Heart right ventricle (tissue), 16 donors: ENCODE measurements at places on chromosomes 4 and X. TPM values are rescaled to one million over a fixed set of nuclear protein-coding genes. Genes with fewer than 3 reads are reported as not detected.
A peak's percentile ranks its signal among the peaks of the same experiment; 100 is the strongest.

LRCH2 gene
- total RNA-seq: 1.4 TPM

CYLC1 gene
- not detected for total RNA-seq

EXOC1L gene
- not detected for total RNA-seq

QRFPR gene
- total RNA-seq: 2.7 TPM

PTTG2 gene
- not detected for total RNA-seq

EPGN gene
- 8.4 TPM for total RNA-seq

HTRA3 gene
- 71.7 TPM for total RNA-seq

DCHS2 gene
- 0.02 TPM for total RNA-seq

C1GALT1C1 gene
- 16.5 TPM for total RNA-seq

- no peaks in the 10 kb centered on the region for H3K36me3 ChIP-seq
- H3K27ac ChIP-seq: no peak overlapping the region
- H3K4me3 ChIP-seq: no peak overlapping the region
- no peaks in the 10 kb centered on the region for H3K4me1 ChIP-seq
- no peaks in the 10 kb centered on the region for H3K27me3 ChIP-seq
Measured at GRCh38 chrX:3425031-3425430, 78.6 kb upstream of the MXRA5 start.

DNA sequence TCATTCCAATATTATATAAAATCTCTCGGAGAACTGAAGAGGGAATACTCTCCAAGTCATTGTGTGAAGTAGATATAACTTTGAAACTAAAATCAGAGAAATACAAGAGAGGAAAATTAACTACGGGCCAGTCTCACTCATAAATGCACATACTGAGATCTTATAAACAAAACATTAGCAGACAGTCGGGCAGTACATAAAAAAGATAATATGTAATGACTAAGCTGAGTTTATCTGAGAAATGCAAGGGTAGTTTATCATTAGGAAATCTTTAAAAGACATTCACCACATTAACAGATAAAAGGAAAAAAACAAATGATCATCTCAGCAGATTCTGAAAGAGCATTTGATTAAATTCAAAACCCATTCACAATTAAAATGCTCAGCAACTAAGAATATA, 116.7 kb downstream of the NYX start:
- H3K4me3 ChIP-seq: no peak overlapping the region
- no peaks in the 10 kb centered on the region for H3K36me3 ChIP-seq
- no peak overlapping the region for H3K27ac ChIP-seq
- DNase-seq: no peak

- no peak for DNase-seq
- no peak overlapping the region for H3K27ac ChIP-seq
- H3K4me3 ChIP-seq: no peak overlapping the region
- H3K36me3 ChIP-seq: no peaks in the 10 kb centered on the region
Measured at GRCh38 chrX:106952538-106952937, 32.3 kb downstream of the CLDN2 start.

- H3K4me1 ChIP-seq: no peaks in the 10 kb centered on the region
- H3K27me3 ChIP-seq: no peaks in the 10 kb centered on the region
- H3K27ac ChIP-seq: peak overlapping the region; percentile 97
- no peak for DNase-seq
- no peaks in the 10 kb centered on the region for H3K36me3 ChIP-seq
Measured at GRCh38 chrX:47482065-47482511, 934 bp downstream of the ZNF41 start.

DNA sequence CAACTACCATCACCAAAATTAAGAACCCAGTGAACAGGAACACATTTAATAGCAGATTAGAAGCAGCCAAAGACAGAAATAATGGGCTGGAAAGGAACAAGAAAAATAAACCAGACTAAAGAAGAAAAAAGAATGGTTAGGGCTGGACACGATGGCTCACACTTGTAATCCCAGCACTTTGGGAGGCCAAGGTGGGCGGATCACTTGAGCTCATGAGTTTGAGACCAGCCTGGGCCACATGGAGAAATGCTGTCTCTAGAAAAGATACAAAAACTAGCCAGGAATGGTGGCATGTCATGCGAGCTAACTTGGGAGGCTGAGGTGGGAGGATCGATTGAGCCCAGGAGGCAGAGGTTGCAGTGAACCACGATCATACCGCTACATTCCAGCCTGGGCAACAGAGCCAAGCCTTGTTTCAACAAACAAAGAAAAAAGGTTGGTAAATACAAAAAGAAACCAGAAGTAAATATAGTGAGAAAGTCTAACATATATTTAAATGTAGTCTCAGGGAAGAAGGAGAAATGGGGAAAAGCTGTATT, 102.0 kb downstream of the AFAP1 start:
- no peaks in the 10 kb centered on the region for H3K27me3 ChIP-seq
- no peak overlapping the region for H3K27ac ChIP-seq
- H3K4me3 ChIP-seq: no peak overlapping the region
- no peak for DNase-seq
- H3K4me1 ChIP-seq: peaks cover 13% of the 10 kb centered on the region

DNA sequence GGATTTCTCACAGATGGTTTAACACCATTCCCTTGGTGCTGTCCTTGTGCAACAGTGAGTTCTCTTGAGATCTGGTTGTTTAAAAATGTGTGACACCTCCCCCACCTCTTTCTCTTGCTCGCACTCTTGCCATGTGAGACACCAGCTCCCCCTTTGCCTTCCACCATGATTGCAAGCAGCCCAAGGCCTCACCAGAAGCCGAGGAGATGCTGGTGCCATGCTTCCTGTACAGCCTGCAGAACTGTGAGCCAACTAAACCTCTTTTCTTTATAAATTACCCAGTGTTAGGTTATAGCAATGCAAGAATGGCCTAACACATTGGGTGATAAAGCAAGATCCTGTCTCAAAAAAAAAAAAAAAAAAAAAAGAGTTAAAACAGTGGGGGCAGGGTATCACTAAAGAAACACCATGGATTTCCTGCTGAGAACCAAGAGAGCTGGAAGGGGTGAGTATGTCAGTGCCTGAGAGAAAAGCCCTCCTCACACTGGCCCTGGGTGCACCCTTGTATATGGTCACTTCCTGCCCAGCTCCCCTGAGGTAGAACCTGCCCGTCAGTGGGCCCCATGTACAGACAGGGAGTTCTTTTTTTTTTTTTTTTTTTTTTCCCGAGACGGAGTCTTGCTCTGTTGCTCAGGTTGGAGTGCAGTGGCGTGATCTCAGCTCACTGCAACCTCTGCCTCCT, 46.4 kb downstream of the APOO start:
- H3K4me1 ChIP-seq: no peaks in the 10 kb centered on the region
- no peak overlapping the region for H3K27ac ChIP-seq
- no peaks in the 10 kb centered on the region for H3K36me3 ChIP-seq
- DNase-seq: no peak

PRKG2 gene
- total RNA-seq: 0.17 TPM

MAGEA12 gene
- total RNA-seq: not detected

MAGEA4 gene
- total RNA-seq: not detected
